ENCODE measurements at places on chromosomes 16 and 17.

DNA sequence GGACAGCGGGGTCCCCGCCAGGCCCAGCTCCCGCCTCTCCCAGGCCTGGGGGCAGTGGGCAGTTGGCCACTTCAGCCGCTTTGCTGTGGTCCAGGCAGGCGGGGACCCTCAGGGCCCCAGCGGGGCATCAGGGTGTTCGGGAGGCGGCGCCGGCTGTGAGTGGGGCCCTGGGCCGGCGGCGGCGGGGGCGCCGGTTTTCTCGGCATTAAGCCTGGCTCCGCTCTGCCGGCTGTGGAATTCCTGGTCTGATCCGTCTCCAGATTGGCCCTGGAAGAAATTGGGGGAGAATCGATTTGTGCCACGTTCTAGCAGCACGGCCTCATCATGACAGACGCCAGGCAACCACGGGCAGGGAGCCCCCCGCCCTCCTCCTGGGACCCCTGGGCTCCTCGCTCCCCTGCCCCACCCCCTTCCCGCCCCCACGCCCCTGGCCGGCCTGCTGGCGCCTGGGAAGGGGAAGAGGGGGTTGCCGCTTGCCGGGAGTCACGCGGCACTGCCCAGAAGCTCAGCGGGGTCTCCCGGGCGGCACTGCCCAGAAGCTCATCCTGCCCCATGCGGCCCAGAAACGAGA, 28.6 kb upstream of the SSTR5 start:
- no peak for DNase-seq

DNA sequence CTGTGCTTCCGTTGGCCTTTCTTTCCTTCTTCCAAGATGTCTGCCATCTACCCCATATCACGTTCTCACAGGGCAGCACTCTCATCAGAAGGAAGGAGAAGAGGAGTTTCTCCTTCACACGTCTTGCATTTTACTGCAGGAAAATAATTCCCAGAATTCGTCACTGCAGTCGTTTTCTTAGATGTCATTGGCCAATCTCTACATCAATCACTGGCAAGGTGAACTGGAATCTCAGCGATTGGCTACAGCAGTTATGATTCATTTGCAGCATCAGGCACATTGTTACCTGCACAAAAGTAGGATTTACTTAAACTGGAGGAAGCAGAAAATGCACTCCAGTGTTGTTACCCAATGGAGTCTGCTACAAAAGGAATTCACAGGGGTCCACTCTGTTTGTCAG, 277.2 kb upstream of the RBFOX1 start:
- no peak for DNase-seq

GRCh38 chr16:86217891-86218270, 292.4 kb upstream of the FOXF1 start:
- DNase-seq: no peak

GRCh38 chr17:47295037-47295873, 28.5 kb upstream of the EFCAB13 start:
- no peak for DNase-seq

DNA sequence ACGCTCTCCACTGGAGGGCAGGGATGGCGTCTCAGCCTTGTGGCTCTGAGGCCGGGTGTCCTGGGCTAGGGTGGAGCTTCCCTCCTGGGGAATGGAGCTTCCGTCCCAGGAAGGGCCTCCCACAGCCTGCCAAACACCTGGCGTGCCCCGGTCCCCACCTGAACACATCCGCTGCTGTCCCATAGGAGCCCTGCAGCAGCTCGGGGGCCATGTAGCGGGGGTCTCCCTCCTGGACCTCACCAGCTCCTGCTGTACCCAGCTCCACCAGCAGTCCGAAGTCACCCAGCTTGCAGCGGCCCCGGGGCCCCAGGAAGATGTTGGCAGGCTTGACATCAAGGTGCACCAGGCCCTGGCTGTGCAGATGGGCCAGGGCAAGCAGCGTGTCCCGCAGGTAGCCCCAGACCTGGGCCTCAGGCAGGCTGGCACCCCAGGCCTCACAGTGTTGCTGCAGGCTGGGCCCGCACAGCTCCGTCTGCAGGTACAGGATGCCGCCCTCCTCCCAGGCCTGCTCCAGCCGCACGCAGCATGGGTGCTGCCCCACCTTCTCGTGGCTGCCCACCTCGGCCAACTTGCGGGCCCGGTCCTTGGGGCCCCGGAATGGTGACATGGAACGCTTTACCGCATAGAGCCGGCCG, 5.0 kb downstream of the PKMYT1 start:
- no peak for DNase-seq

- no peak for DNase-seq
Measured at GRCh38 chr17:22268912-22269220, 576.5 kb downstream of the KCNJ18 start.

- no peak for DNase-seq
Measured at GRCh38 chr16:66842765-66843164, 1.4 kb upstream of the CA7 start.

- no peak for DNase-seq
Measured at GRCh38 chr17:20294120-20294519, 173.2 kb downstream of the LGALS9B start.

DNA sequence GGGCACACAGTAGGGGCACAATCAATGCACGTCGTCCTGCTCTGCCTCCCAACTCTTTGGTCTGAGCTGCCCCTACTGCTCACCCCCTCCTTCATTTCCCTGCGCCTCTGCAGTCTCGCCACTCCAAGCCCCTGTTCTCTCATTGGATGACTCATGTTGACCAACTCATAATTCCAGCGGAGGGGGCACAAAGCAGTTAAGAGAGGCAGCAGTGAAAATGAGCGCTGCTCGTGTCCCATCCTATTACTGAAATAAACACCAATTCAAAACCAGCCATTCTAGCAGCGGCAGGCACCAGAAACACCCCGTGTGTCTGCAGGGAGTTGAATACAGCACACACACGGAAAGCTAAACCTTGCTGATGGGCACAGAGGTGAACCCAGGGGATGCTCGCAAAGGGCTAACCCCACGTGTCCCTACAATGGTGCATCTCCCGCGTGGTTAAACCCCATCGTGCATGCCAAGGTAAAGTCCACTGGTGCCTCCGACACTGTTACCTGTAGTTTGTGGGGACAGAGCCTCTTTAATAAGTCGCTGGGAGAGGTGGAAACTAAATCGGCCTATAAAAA, 310.4 kb downstream of the XYLT1 start:
- no peak for DNase-seq

DNA sequence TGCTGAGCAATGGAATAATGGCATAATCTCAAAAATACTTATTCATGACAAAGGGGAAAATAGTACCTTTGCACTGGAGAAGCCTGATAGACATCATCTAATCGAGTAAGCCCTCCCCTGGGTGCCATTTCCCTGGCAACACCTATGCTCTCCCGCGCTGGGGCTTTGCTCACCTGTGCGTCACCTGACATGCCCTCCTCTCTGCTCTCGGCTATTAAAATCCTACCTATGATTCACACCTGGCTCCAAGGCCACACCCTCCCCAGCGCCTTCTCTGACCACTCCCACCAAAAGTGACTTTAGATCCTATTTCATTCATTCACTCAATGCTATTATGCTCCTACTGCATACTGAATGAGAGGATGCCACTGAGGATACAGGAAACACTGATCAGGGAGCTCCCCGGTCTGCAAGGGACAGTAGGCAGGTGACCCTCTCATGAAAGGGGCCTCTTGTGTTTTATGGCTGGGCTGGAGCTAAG, 83.9 kb downstream of the NT5M start:
- DNase-seq: no peak

- DNase-seq: no peak
Measured at GRCh38 chr17:17067257-17067656, 25.0 kb downstream of the MPRIP start.

DNA sequence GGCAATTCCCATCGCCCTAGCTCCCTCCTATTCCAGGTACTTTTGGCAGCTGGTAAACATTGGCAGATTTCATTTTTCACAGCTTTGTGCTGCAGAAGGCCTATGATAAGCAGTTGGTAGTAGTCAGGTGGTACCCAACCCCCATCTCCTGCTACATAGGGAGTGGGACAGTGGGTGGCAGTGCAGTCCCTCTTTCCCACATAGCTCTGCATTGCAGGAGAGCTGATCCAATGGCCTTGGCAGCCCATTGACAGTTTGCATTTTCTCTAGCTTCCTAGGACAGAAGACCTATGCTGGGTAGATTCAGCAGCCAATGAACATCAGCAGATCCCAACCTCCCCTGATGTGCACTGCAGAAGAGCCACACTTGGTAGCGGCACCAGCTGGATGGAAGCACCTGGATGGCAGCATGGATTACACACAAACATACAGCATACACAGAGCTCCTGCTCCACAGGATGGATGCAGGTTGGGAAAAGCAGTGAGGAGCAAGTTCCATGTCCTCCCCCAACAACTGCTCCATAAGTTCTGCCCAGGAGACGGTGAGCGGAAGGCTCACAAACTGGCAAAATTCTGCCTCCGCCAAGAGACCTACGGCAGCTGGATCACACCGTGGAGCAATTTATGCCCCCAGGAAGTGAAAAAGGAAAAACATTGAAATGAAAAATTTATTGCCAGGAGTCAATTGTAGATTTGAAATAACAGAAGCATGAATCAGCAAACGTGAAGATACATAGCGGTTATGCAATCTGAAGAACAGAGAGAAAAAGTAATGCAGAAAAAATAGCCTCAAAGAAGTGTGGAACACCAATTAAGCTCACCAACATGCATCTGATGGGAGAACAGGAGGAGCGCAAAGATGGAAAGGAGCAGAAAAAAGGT, 95.7 kb downstream of the CACNG1 start:
- DNase-seq: no peak
